ENCODE measurements at places on chromosomes 4 and X.

GRCh38 chr4:104967034-104967401 lies 179.7 kb upstream of the TET2 start:
- DNase-seq, result no peak

DNA sequence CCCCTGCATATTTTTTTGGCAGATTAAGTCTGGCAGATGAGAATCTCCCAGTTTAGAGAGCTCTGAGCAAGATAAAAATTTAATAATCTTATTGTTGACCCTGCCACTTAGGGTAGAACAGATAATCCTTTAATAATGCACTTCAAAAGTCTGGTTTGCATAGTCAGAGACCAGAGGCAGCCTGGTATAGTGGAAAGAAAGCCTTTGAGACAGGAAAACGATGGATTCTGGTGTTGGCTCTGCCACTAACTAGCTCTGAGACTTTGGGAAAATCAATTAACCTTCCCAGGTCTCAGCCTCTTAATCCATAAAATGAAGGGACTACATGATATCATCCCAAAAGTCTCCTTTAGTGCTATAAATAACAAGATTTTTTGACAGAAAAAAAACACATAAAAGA lies 824.5 kb downstream of the STIM2 start:
- no peak for DNase-seq

DNA sequence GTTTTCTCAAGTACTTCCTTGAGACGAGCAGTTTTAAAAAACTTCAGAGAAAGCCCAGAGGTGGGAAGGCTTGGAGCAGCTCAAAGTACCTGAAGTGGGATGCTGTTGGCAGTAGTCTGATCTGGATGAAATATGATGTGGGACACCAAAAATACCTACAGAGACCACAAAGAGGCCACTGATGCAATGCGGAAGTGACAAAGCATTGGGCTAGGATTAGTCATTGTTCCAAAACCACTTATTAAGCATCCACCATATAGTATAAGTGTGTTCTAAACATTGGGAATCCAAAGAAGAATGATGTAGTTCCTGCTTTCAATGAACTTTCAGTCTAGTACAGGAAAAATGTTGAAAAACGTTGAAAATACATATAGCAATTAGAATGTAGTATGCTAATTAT lies 386.1 kb upstream of the CNKSR2 start:
- peak; percentile 31 for DNase-seq

DNA sequence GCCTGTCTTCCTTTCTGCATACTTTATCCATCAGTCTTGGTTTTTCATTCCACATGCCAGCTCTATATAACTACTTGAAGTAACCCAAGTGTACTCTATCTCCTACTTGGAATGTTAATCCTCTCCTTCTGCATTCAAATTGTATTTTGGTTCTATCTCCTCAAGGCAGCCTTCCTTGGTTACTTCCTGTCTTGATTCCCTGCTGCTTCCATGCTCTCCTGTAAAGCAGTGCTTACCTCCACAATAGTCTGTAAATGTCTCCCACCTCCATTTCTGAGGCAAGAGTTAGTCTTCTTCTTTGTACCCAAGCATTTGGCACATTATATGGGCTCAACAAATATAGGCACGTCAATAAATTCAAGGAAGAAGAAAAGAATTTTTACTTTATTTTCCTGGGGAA lies 298.4 kb downstream of the ARHGAP24 start:
- no peak for DNase-seq

GRCh38 chrX:136999024-136999423 lies 34.8 kb downstream of the GPR101 start:
- no peak for DNase-seq

Data from RCC 7860 (cell line).